Stimulated activated CD8-positive, alpha-beta memory T cell treated with anti-CD3 and anti-CD28 coated beads, Interleukin-15, amount 100 ng/mL, for 48 hours (primary cell): ENCODE measurements at places on chromosomes 2 and 18.

GRCh38 chr2:96073170-96073775, 38.6 kb upstream of the GPAT2 start:
- no peak for DNase-seq

DNA sequence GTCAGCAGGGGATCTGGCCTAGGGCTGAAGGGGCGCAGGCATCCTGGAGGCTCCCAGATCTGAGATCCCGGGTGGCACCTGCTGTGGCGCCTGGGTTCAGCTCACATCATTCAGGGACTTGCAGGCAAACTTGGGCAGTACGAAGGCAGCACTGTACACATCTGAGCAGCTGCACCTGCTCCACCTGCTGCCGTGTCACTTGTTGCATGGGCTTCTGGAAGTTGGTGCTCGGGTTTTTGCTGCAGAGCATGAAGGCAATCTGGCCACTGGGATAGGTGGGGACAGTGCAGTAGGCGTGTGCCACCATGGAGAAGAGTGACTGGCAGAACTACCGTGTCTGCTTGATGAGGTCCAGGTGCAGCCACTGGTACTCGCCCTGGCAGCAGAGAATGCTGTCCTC, 48.6 kb downstream of the UGGT1 start:
- no peak for DNase-seq

DNA sequence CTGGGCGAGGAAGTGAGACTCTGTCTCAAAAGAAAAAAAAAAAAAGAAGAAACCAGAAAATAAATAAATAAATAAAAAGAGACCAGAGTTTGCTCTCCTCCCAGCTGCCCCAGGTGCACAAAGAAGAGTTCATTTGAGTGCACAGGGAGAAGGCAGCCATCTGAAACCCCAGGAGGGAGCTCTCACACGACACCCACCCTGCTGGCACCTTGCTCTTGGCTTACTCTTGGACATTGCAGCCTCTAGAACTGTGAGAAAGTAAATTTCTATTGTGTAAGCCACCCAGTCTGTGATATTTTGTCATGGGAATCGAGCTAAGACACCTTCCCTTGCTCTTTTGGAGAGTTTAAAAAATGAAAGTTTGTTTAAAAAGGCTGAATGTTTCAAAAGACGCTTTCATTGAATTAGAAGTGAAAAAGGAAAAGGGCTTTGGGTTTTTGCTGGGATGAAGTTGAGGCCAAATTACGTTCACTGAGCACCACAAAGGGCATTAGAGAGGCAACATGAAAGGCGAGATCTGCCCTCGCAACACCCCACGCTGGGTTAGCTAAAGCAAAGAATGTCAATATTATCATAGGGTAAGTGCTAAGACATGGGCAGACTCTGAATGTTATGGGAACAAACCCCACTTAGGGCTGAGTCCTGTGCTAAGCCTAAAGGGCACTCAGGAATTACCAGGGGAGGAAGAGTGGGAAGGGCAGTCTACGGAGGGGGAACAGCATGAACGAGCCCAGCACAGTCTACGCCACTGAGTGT, 128.9 kb upstream of the RIOK3 start:
- no peak for DNase-seq

DNA sequence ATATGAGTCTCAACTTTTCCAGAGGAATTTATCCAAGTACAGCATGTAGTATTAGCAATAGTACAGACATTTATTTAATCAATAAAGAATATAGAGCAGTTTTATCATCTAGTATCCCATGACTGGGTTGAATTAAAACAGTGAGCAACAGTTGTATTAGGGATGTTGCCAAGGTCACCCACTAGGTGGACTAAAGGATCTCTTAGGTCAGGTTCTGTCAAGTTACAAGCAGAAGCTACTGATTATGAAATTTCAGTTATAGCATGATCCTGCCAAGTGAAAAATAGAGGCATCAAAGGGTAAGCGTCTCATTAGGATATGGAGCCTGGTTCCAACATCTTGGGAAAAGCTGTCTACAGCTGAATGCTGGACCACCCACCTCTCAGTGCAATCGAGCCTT, 52.1 kb upstream of the LAPTM4A start:
- DNase-seq, result no peak

DNA sequence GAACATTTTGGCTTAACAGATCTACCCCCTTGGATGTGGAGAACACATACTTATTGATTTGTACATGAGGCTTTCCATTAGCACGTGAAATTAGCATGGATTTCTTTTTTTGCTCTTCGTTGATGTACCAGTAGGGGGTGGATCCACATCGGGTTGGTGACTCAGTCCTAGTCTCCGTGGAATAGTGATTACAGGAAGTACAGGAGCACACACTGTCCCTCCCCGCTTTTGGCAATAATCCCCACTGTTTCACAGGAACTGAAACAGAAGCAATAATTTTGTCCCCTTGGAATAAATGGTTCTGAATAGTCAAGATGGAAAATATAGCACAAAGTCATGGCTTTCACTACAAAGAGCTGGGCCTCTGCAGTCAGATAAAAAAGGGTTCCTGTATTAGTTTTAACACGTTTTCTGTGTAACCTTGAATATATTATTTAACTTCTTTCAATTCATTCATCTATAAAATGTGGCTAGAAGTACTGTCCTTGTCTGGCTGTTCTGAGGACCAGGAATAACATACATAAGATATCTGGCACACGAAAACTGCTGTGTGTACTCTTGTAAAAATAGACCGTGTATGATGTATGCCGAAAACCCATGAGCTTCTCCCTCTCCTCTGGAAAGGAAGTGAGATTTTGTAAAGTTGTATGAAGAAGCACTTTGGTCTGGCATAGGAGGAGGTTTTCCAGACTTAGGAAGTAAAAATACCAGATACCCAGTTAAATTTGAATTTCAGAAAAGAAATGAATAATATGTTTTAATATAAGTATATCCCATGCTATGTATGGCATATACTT, 229.2 kb downstream of the GALR1 start:
- DNase-seq, result no peak

DNA sequence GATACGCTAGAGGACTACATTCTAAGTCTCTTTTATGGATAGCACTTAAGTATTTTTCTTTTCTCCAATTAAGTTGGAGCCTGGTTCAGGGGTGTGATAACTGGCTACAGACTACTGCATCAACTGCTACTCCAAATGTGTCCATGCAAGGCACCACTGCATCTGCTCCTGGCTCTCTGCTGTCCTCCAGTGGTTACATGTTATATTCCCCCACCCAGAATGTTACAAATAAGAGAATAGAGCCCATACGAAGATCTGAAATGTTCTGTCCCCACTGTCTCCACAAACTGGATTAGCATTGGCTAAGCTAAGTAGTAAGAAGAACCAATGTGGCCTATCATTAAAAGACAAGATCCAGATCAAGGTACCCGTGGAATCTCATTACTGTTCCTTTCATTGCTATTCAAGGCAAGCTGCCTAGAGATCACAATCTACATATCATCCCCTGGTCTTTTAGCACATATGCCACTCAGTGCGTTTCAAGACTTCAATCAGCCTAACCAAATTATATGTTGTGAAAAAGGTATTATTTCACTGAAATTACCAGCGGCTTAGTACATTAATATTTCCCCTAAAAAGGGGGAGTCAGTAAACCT, 308.3 kb upstream of the SLC8A1 start:
- DNase-seq, result no peak

GRCh38 chr2:233638836-233639235, 2.6 kb downstream of the UGT1A10 start:
- DNase-seq, result no peak

DNA sequence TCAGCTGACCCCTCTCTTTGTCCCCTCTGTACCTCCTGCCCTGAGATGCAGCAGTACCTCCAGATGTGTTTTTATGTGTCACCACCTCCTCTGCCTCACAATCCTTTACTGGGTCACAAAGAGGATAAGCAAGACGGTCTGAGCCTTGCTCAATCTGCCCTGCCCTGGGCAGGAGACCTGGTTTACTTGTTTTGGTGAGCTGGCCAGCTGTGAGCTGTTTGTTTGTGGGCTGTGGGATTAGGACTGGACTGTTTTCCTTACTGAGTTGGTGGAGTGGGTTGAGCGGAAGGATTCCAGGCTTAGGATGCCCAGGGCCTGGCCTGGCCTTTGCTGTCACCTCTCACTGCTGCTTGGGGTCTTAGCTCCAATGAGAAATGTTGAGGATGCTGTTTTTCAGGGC, 299.5 kb downstream of the SRBD1 start:
- no peak for DNase-seq

- DNase-seq, result no peak
These were observed 75.7 kb downstream of the PIK3C3 start for GRCh38 chr18:42030586-42031182.

DNA sequence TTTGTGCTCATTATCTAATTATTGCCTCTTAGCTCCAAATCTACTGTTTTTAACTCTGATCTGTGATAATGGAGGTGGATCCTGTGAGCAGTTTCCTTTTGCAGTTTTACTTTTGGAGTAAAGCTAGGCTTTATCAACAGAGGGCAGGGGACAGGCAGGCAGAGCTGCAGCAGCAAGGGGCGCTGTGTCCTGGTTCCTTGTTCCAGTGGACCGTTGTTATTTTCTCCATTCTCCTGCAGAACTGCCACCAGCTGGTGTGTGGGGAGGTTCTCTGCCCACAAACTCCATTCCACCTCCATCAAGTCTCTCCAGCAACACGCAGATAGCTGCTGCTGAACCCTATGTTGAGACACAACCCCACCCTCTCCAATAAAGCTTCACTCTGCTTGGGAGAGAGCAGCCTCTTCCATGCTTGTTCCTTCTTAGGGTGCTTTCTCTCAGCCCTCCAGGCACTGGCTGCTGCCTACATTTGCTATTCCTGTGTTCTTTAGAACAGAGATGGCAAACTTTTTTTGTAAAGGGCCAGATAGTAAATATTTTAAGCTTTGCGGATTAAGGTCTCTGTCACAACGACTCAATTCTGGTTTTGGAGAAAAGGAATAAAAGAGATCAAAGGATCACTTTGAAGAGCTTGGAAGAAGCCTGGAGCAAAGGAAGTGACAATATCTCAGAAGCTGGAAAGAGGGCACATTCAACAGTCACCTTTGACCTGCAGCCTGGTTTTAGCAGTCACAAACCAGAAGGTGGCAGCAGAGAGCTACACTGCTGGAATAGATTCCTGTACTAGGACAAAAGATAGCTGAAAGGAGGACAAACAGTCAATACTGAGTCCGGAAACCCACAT, 208.8 kb downstream of the CCDC178 start:
- peak; percentile 16 for DNase-seq

- DNase-seq, result no peak
These were observed 125.7 kb upstream of the PXDN start for GRCh38 chr2:1869987-1870386.

GRCh38 chr2:120176526-120176925, 46.7 kb downstream of the TMEM185B start:
- DNase-seq, result no peak

- peak; percentile 2 for DNase-seq
These were observed 85.4 kb upstream of the ATG16L1 start for GRCh38 chr2:233165895-233166661.

DNA sequence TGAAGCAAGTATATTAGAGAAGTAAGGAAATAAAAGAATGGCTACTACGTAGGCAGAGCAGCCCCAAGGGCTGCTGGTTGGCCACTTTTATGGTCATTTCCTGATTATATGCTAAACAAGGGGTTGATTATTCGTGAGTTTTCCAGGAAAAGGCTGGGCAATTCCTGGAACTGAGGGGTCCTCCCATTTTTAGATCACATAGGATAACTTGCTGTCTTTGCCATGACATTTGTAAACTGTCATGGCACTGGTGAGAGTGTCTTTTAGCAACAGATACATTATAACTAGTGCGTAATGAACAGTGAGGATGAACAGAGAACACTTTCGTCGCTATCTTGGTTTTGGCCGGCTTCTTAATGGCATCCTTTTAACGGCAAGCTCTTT, 2.6 kb upstream of the UBE2F start:
- DNase-seq, result no peak

GRCh38 chr2:161533218-161533617, 91.0 kb upstream of the SLC4A10 start:
- DNase-seq, result no peak

DNA sequence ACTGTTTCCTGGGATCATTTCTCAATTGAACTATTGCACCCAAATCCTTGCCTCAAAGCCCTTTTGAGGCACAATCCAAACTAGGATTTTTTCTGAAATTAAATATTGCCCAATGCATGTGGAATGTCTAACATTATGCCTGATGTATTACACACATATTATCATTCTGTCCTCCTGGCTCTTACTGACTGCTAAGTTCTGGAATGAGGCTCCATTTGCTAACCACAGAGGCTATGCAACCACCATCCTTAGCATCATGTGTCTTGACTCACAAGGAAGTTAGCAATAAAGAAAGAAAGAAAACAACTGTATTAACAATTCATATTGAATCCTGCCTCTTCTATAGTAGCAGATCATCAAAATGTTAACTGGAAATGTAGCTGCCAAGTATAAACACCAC, 1142.7 kb downstream of the CNTNAP5 start:
- no peak for DNase-seq

DNA sequence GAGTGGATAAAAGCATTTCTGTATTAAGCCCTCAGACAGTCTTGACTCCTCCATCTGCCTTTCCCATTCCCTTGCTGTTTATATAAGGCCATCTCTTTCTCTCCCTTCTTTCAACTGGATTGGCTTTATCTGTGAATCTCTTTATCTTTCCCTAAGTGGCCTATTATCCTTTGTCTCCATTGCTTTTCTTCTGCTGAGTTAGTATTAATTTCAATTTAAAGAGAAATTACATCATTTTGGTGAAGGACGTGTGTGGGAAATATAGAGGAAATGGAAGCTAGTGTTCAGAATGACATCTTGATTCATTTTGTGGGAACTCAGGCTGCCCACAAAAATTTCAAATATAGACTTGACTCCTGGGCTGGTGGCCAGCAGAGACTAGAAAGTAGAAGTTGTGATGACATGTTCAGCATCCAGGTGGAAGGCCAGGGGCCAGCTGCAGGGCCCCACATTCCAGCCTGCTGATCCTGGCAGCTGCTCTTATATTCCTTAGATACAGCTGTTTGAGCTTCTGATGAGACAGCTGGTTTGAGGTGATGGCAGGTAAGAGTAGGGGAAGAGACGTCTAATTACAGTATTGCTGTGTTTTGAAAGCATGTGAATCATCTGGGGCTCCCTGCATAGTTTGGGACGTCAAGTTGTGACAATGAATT, 52.3 kb downstream of the DIS3L2 start:
- no peak for DNase-seq

GRCh38 chr2:5690286-5690685, 1.9 kb upstream of the SOX11 start:
- no peak for DNase-seq
